ENCODE measurements at places on chromosomes 1 and 21.

- DNase-seq: no peak
Measured at GRCh38 chr1:51444534-51445192, 74.4 kb downstream of the EPS15 start.

GRCh38 chr21:26123012-26123411 lies 47.6 kb downstream of the APP start:
- no peak for DNase-seq

DNA sequence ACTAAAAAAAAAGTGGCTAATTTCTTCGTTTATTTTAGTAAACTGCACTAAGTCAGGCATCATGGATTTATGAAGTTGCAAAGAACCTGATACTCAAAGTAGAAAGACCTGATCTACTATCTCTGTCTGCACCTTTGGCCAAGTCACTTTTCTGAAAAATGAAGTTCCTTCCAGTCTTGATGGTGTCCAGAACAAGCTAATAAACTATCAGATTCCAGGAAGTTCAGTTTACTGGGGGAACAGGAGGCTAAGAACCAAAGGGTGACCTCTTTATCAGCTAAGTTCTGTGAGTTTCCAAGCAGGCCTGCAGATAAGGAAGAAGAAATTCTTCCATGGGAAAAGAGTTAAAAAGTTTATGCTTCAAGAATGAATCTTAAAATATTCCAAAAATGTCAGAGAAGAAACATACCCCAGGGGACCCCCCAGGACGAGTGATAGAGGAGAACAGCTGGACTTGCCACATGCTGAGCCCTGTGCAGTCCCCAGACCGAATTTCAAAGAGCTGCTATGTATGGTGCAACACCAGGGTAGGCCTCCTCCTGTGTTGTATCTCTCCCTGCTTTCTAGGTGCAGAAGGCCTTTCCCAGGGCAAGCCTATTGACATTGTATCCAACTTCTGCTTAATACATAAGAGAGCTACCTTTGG lies 72.8 kb upstream of the FGGY start:
- DNase-seq: no peak

GRCh38 chr1:157517016-157517415 lies 35.3 kb downstream of the FCRL5 start:
- no peak for DNase-seq

GRCh38 chr1:36306210-36306901 lies at the start of gene SH3D21:
TSS of gene SH3D21 (plus strand) at chr1:36306368. CDS start at chr1:36306421, 53 bp downstream.
- DNase-seq: no peak

- no peak for DNase-seq
Measured at GRCh38 chr1:85936470-85936869, 220.1 kb downstream of the COL24A1 start.

DNA sequence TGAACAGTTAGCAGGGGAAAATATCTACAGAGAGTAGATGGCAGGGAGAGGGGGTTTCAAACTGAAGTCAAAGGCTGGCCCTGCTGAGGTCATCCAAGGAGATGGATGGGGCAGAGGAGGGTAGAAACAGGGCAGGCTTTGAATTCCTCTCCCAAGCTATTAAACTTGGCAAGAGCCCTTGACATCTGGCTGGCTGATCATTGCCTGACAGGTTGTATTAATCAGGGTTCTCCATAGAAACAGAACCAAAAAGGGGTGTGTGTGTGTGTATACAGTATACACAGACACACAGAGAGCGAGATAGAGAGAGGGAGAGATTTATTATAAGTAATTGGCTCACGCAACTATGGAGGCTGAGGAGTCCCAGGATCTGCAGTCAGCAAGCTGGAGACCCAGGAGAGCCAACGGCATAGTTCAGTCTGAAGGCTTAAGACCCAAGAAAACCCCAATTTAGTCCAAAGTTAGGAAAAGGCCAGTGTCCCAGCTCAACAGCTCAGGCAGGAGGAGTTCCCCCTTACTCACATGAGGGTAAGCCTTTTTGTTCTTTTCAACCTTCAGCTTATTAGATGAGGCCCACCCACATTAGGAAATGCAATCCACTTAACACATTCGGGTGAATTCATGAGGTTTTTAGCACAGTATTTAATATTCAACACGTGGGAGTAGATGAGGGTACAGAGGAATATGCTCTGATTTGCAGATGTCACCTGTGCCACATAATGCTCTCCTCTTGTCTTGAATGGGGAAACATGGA lies 46.7 kb upstream of the HAO2 start:
- no peak for DNase-seq

- DNase-seq: no peak
Measured at GRCh38 chr1:161473348-161473747, 31.9 kb upstream of the FCGR2A start.

- DNase-seq: no peak
Measured at GRCh38 chr1:109641861-109642260, 14.0 kb upstream of the GSTM4 start.

GRCh38 chr1:209095627-209096595 lies 487.6 kb upstream of the CAMK1G start:
- no peak for DNase-seq

DNA sequence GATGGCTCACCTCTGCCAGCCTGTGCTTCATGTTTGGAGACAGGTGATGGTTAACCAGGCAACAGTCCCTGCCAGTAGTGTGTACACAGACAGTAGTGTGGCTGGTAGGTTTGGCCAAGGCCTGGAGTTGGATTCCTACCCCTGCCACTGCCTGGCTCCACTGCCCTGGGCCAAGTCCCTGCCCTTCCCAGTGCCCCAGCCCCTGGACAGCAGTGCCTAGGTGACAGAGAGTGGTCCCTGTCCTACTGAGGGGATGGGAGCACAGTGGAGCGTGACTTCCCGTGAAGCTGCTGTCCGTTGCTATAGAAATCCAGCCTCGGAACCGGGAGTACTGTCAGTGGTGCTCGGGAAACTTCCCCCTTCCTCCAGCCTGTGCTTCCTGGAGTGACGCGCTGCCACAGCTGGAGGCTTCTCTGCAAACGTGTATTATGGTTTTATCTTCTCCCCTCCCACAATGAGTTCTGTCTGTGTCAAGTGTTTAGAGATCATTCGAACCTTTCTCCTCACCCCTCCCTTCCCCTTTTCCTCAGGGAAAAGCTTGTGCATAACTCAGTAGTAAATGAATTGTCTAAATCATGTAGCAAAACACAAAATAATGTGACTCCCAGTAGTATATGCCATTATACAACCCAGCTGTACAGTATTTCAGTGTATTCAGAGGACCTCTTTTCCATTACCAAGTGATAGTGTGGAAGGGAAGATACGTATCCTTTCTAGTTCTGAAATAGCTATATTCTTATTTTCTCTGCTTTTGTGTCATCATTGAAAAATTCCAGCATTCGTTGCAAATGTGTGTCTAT lies 73.4 kb downstream of the GALNT2 start:
- DNase-seq: no peak

DNA sequence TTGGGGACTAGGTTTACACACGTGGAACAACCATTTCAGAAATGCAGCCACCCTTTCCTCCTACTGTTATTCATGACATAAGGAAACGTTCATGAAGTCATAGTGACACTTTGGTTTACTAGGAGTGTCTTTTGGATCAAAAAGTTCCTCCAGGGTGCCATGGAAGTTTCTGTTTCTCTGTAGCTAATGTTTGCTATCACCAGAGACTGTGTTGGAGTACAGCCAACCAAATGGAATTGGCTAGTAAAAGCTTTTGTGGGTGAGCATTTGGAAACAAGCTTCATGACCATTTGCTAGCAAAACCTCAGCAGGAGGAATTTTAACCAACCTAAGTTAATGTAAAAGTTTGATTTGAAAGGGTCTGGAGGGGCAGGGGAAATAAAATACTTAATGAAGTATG lies 43.9 kb upstream of the ADGRL2 start:
- DNase-seq: no peak

- DNase-seq: no peak
Measured at GRCh38 chr1:224258351-224258750, 71.6 kb downstream of the NVL start.

DNA sequence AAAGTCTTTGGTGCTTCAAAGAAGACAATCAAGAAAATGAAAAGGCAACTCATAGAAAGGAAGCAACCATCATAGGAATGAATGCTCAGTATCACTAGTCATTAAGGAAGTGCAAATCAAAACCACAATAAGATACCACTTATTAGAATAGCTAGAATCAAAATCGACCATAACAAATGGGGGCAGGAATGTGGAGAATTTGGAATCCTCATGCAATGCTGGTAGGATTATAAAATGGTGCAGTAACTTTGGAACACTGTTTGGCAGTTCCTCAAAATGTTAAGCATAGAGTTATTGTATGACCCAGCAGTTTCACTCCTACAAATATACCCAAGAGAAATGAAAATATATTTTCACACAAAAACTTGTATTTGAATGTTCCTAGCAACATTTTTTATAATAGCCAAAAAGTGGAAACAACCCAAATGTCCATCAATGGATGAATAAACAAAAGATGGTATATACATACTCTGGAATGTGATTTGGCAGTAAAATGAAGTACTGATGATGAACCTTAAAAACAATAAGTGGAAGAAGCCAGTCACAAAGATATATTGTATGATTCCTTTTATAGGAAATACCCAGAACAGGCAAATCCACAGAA lies 105.6 kb downstream of the MIS18A start:
- DNase-seq: no peak

DNA sequence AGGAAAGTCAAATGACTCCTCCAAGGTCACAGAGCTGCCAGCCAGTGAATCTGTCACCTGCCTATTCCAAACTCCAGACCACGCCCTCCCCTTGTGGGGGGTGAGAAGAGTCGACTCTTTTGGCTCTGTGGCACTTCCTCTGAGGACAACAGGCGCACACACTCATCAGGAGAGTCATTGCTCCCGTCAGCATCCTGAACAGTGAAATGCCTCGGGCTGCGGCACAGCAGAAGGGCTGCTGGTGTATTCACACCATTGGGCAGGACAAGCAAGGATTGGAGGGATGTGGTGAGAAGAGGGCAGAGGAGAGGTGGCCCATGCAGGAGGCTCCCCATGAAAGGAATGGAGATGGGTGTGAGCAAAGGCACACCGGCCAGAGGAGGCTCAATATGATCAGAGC lies 239.0 kb downstream of the TOMM20 start:
- no peak for DNase-seq

- no peak for DNase-seq
Measured at GRCh38 chr1:110043016-110043415, 8.6 kb downstream of the STRIP1 start.

GRCh38 chr1:234884006-234884405 lies 244.6 kb downstream of the TOMM20 start:
- DNase-seq: no peak

DNA sequence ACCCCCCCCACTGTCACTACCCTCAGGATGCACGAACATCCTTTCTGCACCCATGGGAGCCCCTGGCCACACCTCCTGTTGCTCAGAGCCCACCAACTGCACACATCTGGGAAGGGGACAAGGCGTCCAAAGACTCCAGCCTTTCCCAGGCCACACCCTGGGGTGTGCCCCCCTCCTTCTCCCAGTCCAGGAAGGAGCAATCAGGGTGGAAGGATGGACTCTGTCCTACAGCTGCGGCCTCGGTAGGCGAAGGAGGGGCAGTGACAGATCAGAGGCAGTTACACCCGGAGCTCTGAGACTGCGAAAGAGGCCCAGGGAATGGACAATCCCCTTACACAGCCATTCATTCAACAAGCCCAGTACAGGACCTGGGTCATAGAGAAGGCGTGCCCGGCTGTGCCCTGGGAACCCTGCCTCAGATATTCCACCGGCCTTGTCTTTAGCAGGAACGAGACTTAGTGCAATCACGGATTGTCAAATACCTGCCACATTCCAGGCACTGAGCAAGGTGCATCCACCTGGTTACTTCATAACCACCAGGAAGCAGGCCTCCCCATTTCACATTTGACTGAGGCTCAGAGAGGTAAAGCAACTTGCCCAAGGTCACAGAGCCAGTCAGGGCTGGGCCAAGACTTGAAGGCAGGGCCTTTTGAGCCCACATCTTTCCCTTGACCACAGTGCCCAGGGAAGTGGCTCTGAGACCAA lies 9.4 kb downstream of the HSPG2 start:
- no peak for DNase-seq

- no peak for DNase-seq
Measured at GRCh38 chr1:29687601-29688244, 451.4 kb downstream of the PTPRU start.

- DNase-seq: no peak
Measured at GRCh38 chr1:22900451-22900850, 72.2 kb downstream of the LACTBL1 start.

GRCh38 chr21:42578761-42579415 lies 65.2 kb downstream of the SLC37A1 start:
- DNase-seq: no peak

- no peak for DNase-seq
Measured at GRCh38 chr1:11693024-11693590, 1.6 kb downstream of the DRAXIN start.

- DNase-seq: peak; percentile 89
Measured at GRCh38 chr1:101325144-101325543, 88.3 kb downstream of the S1PR1 start.

DNA sequence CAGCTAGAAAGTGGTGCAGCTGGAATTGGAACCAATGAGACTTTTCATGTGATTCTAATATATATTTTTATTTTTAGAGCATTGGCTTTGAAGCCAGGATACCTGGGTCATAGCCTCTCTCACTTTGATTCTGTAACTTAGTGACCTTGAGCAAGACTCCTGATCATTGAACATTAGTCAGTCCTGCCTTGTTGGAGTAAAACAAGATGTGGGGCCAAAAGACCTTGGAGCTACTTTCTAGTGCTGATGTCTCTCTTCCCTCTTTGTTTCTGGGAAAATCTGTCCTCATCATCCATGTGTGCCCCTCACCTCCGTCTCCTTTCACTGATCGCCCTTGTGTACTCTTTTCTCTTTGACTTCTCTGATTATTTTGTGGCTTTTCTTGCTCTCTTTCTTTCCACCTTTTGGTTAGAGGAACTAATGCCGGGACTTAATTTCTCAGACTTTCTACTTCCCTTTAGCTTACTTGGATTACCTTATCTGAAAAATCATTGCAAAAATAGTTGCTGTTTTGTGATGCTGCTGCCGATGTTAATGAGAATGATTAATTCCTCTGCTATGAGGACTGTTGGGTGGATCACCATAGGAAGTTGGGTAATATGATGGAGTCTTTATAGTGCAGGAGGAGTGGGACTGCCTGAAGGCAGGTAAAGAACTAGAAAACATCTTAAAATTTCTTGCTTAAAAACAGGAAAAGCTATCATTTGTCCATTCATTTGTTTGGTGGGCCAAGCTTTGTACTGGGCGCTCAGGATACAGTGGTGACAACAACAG lies 72.0 kb downstream of the NOS1AP start:
- no peak for DNase-seq

DNA sequence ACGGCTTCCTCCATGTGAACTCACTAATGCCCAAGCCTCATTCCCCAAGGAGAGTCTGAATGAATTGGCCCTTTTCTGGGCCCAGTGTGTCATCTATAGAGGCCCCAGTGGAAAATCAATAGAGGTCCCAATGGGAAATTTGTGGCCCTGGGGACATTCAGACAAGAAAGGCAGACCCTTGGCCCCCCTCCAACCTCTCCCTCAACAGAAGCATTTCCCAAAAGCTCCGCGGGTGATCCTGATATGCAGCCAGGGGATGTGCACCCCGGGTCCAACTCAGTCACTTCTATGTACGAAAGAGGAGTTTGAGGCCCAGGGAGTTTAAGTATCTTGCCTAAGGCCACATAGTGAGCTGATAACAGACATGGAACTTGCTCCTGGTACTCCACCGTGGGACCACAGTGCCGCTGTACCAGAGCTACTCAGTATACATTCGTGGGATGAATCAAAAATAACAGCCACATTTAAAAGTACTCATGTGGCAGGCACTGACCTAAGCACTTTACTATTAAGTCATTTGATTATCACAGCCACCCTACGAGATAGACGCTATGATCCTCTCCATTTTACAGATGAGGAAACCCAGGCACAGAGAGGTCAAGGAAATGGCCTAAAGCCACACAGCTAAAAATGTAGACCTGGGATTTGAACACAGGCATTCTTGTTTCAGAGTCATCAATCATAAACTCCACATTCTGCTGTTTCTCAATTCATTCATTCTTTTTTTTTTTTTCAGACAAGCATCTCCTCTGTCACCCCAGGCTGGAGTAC lies 8.5 kb downstream of the EPHA2 start:
- DNase-seq: no peak

Data from NCI-H748 treated with DMSO at 0.1 percent for 48 hours (cell line).